Stomach (tissue), 19 donors: ENCODE measurements at places on chromosomes 1 and 21. TPM values are rescaled to one million over a fixed set of nuclear protein-coding genes. Genes with fewer than 3 reads are reported as not detected.

Gene NASP
- polyA plus RNA-seq, result 79.9 TPM

Gene HSPB7
- polyA plus RNA-seq, result 14.2 TPM

Gene TNFRSF9
- polyA plus RNA-seq, result 0.06 TPM

Gene MMP23B
- 16.2 TPM for polyA plus RNA-seq

Gene HMGN1
- 148 TPM for polyA plus RNA-seq

Gene TRIM63
- polyA plus RNA-seq, result 0.44 TPM

Gene LCE1D
- polyA plus RNA-seq, result not detected

Gene C1orf56
- polyA plus RNA-seq, result 6.0 TPM

Gene S100A2
- 4.9 TPM for polyA plus RNA-seq

Gene TNFRSF18
- polyA plus RNA-seq, result 3.6 TPM

Gene POU3F1
- polyA plus RNA-seq, result not detected

Gene OLFML3
- 16.6 TPM for polyA plus RNA-seq
